ENCODE measurements at places on chromosomes 12 and 14.

- DNase-seq: no peak
Observed at GRCh38 chr14:32588448-32589320, 259.6 kb downstream of the AKAP6 start.

DNA sequence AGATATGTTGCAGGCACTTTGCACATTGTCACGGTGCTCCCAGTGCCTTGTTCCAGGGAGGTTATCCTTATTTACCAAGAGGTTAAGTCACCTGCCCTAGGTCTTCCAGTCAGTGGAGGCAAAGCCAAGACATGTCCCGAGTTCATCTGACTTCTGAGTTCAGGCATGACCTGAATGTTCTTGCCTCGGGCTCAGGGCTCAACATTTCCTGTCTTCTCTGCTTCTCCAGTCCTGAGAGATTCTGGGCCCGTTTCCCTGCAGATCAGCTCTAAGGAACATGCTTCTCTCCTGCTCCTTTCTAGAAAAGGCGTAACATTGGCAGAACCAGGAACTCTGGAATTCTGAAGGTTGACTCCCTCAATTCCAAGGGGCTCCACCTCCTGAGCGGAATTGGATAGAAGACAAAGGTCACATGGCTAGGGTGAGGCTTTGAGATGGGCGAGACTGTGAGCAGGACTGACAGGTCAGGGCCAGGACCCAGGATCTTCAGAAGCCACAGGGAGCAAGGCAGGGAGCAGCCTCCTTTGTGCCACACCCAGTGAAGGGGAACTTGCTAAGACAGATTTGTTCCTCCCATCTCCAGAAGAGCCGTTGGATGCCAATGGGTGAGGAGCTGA, 19.9 kb downstream of the BDKRB2 start:
- no peak for DNase-seq

- DNase-seq: no peak
Observed at GRCh38 chr14:59811815-59812214, 58.8 kb downstream of the RTN1 start.

DNA sequence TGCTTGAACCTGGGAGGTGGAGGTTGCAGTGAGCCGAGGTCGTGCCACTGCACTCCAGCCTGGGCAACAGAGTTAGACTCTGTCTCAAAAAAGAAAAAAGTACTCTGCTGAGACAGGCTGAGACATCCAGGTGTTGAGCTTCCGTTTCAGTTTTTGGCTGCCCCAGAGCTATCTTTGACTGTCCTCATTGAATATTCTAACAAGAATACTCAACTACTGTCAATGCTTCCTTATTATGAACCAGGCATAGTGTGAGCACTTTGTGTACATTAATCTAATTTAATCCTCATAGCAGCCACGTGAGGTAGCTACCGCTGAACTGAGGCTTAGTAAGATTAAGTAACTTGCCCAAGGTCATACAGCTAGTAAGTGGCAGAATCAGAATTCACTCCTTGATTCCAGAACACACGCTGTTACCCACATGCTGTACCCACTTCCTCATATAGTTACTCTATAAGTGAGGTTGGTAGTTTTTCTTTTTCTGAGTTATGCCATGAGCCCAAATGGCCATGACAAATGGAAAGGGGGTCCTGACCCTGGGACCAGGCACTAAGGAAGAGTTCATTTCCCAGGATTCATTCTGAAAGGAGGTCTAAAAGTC, 11.3 kb downstream of the ALDH1L2 start:
- no peak for DNase-seq

DNA sequence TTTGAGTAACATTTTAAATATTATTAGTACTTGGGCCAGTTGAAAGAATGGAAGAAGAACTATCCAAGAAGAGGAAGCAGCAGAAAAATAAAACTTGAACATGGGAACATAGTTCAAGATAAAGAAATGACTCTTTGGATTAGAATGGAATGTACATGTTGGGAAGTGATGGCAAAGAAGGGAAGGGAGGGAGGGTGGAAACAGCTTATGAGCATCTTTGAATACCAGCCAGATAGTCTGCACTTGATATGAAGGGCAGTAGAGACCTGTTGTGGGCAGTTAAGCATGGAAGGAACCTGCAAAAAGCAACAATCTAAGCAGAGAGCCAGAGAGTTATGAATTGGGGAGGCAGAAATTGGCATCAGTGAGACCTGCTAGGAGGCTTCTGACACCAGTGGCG, 10.0 kb upstream of the IL22 start:
- no peak for DNase-seq

GRCh38 chr12:75699728-75700496, 188.5 kb upstream of the KRR1 start:
- no peak for DNase-seq

DNA sequence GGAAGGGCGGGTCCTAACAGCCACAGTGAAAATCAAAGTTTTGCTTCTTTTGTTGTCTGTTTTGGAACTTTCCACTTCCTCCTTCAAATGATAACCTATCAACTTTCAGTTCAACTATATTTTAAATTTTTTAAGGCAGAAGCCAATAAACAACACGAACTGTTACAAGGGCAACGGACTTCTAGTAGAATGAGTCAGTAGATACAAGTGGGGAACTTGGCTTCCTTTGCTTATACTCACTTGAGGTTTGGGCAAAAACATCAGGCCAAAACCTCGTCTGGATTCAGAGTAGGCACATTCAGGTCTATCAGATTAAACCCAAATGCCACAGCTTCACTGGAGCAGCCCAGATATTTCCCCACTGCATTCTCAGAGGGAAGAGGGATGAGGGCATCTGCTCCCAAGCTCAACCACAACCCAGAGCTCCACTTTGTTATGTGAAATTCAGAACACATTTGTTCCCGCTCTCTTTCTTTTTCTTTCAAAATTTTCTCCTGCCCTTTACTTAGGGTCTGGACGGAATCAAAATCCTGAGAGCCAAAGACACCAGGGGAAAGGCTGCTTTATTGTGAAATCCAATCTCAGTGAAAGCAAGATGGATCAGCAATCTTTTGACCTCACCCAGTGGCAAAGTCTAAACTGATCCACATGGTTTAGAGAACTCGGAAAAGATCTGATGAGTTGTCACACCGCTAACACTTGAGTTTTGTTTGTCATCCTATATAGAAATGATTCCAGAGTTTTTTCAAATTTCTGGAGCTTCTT, 152.5 kb upstream of the BTG1 start:
- DNase-seq: no peak

DNA sequence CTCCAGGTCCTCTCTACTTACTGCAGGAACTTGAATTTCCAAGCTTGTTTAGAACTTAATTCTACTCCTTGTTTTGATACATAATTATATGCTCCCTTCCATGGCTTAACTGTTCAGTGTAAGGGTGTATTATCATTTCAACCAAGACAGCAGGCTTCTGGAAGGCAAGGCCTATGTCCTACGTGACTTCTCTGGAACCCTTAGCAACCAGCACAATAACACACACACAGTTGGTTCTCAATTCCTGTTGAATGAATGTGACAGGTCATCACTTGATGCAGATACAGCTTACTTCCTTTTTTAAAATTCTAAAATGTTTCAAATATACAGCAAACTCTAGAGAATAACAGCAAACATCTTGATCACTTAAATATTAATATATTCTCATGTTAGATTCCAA, 77.7 kb upstream of the COCH start:
- no peak for DNase-seq

DNA sequence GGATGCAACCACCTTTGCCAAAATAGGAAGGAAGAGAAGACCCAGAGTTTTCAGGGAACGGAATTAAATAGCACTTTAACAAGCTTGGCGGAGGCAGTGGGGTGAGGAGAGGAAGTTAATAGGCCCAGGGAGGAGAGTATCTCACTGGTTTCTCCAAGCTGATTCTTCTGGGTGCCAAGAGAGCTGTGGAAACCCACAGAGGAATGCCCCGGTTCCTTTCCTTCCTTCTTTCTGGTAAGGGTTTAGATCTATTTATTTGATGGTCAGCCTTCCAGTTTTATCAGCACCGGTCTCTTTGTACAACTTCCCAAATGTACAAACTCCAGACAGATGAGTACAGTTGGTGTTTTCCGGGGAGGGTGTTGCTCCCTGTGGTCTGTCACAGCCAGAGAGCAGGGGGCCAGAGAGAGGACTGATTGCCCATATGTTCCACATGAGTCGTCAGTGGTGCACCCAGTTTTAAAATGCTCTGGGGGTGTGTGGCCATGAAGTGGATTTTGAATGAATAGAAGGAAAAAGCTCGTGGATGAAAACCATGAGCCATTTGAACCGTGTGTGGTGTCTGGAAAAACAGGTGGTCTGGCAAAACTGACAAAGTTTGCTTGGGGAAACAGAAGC, 26.6 kb downstream of the PRKCH start:
- no peak for DNase-seq

DNA sequence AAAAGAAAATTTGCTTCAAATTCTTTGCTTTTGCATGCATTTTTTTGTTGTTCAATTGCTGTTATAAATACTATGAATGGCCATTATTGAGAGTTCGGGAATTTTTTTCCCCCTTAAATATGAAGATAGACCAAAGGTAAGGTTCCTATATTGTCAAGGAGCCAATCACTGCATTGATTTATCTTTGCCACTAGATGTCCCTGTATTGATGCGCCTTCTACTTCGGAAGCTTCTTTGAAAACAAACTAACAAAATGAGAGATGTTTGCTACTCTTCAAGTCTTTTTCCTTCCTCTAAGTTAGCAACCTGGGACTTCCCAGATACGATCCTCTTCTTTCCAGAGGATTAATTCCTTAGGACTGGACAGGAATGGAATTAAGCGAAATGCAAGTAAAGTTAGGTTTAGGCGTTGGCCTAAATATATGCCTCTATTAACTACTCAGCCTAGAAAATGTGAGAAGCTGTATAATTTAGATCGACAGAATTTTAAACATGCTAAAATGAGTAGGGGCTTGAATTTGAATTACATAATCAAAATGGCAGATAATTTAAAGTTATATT, 318.1 kb downstream of the AEBP2 start:
- DNase-seq: peak; percentile 52

DNA sequence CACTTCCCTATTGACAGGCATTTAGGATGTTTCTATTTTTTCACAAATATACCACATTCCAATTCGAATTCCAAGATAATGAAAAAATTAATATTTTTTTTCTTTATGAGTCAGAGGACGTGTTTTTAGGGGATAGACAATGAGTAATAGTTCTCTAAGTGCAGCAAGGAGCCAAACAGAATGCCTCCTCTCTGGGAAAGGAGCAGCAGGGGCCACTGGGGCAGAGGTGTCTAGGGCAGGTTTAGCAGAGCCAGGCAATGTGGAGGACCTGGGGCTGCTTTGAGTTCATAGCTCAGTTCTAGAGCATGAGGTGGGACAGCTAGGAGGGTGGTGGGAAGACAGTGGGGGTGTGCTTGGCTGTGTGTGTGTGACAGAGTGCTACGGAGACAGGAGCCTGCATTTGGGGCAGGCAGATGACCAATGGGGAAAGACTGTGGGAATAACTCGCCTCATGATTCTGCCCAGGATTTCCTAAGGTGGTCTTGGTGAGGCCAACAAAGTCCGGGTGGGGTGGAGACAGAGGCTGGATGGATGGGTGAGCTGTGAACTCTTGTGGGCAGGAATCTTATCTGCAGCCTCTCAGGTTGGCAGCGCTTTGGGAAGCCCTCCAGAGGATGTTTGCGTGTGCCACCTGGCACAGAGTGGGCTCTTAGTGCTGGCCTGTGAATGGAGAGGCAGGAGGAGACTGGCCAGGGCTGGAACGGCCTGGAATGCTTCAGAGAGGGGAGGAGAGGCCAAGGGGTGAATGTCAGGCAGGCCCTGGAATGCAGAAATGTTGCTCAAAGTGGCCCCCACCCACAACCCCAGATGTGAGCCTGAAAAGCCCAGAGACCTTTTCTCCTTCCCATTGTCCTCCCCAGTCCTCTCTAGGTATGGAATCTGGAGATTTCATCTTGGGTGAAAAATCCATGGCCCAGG, 2.4 kb upstream of the KRT7 start:
- DNase-seq: peak; percentile 14

GRCh38 chr12:49458816-49459215, 80.0 kb upstream of the KCNH3 start:
- DNase-seq: no peak

- DNase-seq: peak; percentile 54
Observed at GRCh38 chr14:71103662-71104484, 196.6 kb downstream of the PCNX1 start.

GRCh38 chr12:12683725-12684124, 12.3 kb downstream of the GPR19 start:
- no peak for DNase-seq

DNA sequence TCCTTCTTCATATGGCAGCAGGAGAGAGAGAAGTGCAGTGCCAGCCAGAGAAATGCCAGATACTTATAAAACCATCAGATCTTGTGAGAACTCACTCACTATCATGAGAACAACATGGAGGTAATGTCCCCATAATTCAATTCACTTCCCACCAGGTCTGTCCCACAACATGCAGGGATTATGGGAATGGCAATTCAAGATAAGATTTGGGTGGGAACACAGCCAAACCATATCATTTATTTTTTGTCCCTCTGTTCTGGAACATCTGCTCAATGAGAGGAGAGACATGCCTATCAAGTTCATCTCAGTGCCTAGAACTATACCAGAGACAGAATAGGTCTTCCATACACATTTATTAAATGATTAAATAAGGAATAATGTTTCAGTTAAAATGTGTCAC, 543.5 kb downstream of the NRXN3 start:
- no peak for DNase-seq

Data from NCI-H345 (cell line).